ENCODE measurements at places on chromosomes 5 and 9. TPM values are rescaled to one million over a fixed set of nuclear protein-coding genes. Genes with fewer than 3 reads are reported as not detected.

DNA sequence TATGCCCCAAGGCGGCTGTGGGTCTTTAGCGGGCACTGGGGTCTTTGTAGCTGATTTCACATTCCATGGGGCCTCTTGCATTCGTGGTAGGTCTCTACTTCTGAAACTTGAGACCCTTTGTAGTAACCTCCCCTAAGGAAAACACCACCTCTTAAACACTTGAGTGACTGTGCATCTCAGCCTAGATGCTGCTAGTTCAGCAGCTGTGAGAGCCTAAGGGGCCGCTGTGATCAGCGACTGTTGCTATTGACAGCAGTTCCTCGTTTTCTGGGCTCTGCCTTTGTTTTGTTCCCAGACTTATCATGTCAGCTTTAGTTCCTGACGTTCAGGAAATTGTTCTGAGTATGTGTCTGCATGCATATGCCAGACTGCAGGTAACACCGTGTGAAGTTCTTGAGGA lies 171.2 kb downstream of the HSPA4 start:
- DNase-seq, result no peak
- no peaks in the 10 kb centered on the region for H3K36me3 ChIP-seq
- no peaks in the 10 kb centered on the region for H3K27me3 ChIP-seq
- no peak overlapping the region for H3K4me3 ChIP-seq

- no peaks in the 10 kb centered on the region for H3K36me3 ChIP-seq
- H3K27me3 ChIP-seq, result no peaks in the 10 kb centered on the region
- peak; percentile 59 for DNase-seq
- no peak overlapping the region for H3K4me3 ChIP-seq
- H3K4me1 ChIP-seq, result peaks cover 30% of the 10 kb centered on the region
- H3K27ac ChIP-seq, result peak overlapping the region; percentile 40
These were observed 4.4 kb upstream of the IL3 start for GRCh38 chr5:132055808-132056609.

- no peak overlapping the region for H3K27ac ChIP-seq
- no peak for DNase-seq
- H3K36me3 ChIP-seq, result no peaks in the 10 kb centered on the region
These were observed 323.8 kb upstream of the IRX2 start for GRCh38 chr5:3075309-3075708.

- H3K36me3 ChIP-seq, result peaks cover 19% of the 10 kb centered on the region
- H3K4me1 ChIP-seq, result peaks cover 21% of the 10 kb centered on the region
- peak overlapping the region; percentile 67 for H3K27ac ChIP-seq
These were observed 429 bp upstream of the ARL10 start for GRCh38 chr5:176364765-176365350.

GRCh38 chr9:72292874-72293607 lies 72.0 kb downstream of the ZFAND5 start:
- H3K4me1 ChIP-seq, result no peaks in the 10 kb centered on the region
- H3K36me3 ChIP-seq, result no peaks in the 10 kb centered on the region
- H3K27me3 ChIP-seq, result peaks cover 2% of the 10 kb centered on the region
- no peak overlapping the region for H3K27ac ChIP-seq

DNA sequence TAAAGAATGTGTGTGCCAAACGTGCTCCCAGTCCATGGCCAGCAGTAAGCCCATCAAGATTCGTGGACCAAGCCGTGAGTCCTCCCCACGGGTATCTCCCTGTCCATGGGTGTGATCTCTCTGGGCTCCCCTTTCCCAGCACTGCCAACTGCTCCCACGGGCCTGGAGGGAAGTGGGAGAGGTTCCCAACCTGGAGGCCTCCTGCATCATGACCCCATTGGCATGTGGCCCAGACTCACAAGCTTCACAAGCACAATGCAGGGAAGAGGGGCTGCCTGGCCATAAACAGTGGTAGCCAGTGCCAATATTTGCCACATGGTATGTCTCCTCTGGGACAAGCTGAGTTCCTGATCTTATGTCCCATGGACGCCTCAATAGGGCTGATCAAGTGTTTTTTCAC lies 59.1 kb downstream of the ABLIM3 start:
- H3K36me3 ChIP-seq, result no peaks in the 10 kb centered on the region
- no peaks in the 10 kb centered on the region for H3K4me1 ChIP-seq
- H3K27me3 ChIP-seq, result no peaks in the 10 kb centered on the region

DNA sequence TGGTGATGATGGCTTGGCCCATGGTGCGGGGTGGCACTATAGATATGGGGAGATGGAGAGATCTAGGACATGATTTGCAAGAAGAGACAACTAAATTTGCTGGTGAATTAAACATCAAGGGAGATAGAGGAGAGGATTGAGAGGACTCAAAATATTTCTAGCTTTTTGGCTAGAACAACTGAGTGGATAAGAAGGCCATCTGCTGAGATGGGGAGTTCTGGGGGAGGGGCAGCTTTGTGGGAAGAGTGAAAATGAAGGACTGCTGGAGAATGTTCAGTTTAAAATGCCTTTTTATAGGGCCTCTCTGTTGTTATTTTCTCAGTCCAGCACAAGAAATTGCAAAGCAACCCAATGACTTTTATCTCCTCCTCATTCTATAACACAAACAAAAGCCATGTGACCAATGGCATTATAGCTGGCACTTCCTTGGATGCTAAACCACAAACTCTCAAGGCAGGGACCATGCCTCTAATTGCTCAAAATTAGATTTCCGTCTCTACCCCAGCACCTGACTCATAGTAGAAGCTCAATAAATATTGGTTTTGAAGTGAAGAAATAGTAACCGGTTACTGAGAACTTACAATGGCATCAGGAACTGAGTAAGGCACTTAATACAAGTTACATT lies 29.8 kb downstream of the JAKMIP2 start:
- H3K27ac ChIP-seq, result no peak overlapping the region
- no peaks in the 10 kb centered on the region for H3K27me3 ChIP-seq
- H3K36me3 ChIP-seq, result no peaks in the 10 kb centered on the region
- DNase-seq, result no peak
- no peaks in the 10 kb centered on the region for H3K4me1 ChIP-seq

GRCh38 chr9:72352911-72353388 lies 12.1 kb downstream of the ZFAND5 start:
- no peak overlapping the region for H3K4me3 ChIP-seq
- H3K27me3 ChIP-seq, result no peaks in the 10 kb centered on the region
- H3K36me3 ChIP-seq, result peaks cover 43% of the 10 kb centered on the region
- H3K4me1 ChIP-seq, result peaks cover 38% of the 10 kb centered on the region
- H3K27ac ChIP-seq, result no peak overlapping the region
- no peak for DNase-seq

GRCh38 chr5:111132731-111133435 lies 40.7 kb downstream of the WDR36 start:
- no peaks in the 10 kb centered on the region for H3K27me3 ChIP-seq
- no peak overlapping the region for H3K27ac ChIP-seq
- peaks cover 8% of the 10 kb centered on the region for H3K4me1 ChIP-seq
- peak; percentile 7 for DNase-seq

GRCh38 chr9:105295986-105296385 lies 51.5 kb downstream of the SLC44A1 start:
- H3K4me3 ChIP-seq, result no peak overlapping the region
- H3K4me1 ChIP-seq, result peaks cover 12% of the 10 kb centered on the region
- DNase-seq, result no peak
- H3K27me3 ChIP-seq, result no peaks in the 10 kb centered on the region
- H3K36me3 ChIP-seq, result no peaks in the 10 kb centered on the region

Gene OBP2B
- not detected for total RNA-seq

Gene SLC26A2
- 5.3 TPM for total RNA-seq

Gene DDX4
- total RNA-seq, result not detected

Gene DMRTA1
- total RNA-seq, result not detected

Gene C5orf63
- total RNA-seq, result 9.5 TPM

Gene CAMK4
- 80.7 TPM for total RNA-seq

Gene CENPK
- 79.2 TPM for total RNA-seq

Gene IL9
- total RNA-seq, result not detected

Gene PDE6A
- not detected for total RNA-seq

Gene PCDHB13
- total RNA-seq, result not detected

Gene LCN1
- total RNA-seq, result not detected

Gene PCSK5
- total RNA-seq, result 4.7 TPM
